ENCODE measurements at places on chromosomes 2 and 18. TPM values are rescaled to one million over a fixed set of nuclear protein-coding genes. Genes with fewer than 3 reads are reported as not detected.

The AQP4 gene
- total RNA-seq: not detected

The SPATA3 gene
- not detected for total RNA-seq

The FZD7 gene
- total RNA-seq: 38.5 TPM

The PUM2 gene
- total RNA-seq: 38.4 TPM

The DPY30 gene
- 55.0 TPM for total RNA-seq

The LBX2 gene
- 6.7 TPM for total RNA-seq

The CD8A gene
- not detected for total RNA-seq

The CD207 gene
- total RNA-seq: not detected

The UGT1A3 gene
- not detected for total RNA-seq

The REL gene
- 2.4 TPM for total RNA-seq

The ABCG8 gene
- not detected for total RNA-seq

The TSPYL6 gene
- total RNA-seq: not detected

The MFSD2B gene
- 0.38 TPM for total RNA-seq

The LTBP1 gene
- total RNA-seq: 109 TPM

The XIRP2 gene
- total RNA-seq: not detected

The AQP12A gene
- total RNA-seq: not detected
